Activated T-cell treated with anti-CD3 and anti-CD28 coated beads for 4 hours (primary cell): ENCODE measurements at places on chromosomes 6 and 20.

- no peak for DNase-seq
Measured at GRCh38 chr20:48574383-48574782, 253.4 kb downstream of the PREX1 start.

DNA sequence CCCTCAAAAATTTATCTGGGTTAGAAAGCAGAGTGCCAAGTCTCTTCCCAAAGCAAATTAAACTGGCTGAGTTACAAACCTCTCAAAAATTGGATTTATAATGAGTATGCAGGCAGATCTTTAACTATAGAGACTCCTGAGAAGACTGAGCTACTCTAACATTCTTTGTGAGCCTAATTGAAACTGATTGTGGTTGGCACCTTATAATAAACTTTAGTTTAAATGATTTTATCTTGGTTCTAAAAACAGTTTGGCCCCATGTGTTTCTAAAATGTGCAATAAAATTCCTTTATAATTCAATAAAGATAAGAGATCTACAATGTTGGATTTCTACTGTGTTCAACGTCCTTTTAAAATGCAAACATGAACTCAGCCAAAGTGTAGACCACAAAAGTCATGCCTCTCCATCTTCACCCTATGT lies 480.2 kb upstream of the RNF217 start:
- DNase-seq = no peak

DNA sequence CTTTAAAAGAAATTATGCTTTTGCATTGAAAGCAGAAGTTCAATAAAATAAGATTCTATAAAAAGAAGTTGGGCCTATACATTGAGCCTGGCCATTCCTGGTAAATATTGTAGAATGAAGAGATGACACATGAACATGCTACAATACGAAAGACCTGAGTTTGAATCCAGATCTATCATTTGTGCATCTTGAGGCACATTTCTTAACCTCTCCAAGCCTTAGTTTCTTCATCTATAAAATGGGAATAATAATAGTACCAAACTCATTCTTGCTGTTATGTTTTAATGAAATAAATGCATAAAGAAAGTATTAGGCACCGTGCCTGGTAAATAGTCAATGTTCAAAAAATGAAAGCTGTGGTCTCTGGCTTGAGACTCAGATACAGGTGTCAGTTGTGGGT lies 76.9 kb upstream of the PHACTR2 start:
- no peak for DNase-seq

GRCh38 chr6:3565291-3565690 lies 108.4 kb upstream of the SLC22A23 start:
- no peak for DNase-seq

- peak; percentile 38 for DNase-seq
Measured at GRCh38 chr20:51542033-51542570, 417 bp downstream of the NFATC2 start.

DNA sequence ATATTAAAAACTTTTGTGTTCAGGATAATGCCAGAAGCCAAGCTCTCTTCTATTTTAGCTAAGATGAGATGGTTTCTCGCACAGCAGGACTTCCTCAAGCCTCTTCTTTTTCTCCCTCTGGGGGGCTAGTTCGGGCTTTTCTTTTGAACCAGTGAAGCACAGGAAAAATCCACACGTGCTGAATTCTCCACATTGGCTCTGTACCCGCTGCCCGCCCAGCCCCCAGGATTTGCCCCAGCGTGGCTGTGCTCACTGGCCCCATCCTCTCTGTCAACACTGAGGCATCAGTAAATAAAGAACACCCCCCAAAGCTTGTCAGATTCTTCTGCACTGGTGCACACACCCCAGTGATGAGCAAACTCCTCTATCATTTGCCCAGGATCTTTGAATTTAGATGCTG lies 232.8 kb downstream of the ZNF217 start:
- DNase-seq = no peak

GRCh38 chr6:166307082-166308032 lies 835 bp downstream of the PRR18 start:
- DNase-seq = no peak

- DNase-seq = no peak
Measured at GRCh38 chr6:43758617-43759050, 11.4 kb upstream of the VEGFA start.

DNA sequence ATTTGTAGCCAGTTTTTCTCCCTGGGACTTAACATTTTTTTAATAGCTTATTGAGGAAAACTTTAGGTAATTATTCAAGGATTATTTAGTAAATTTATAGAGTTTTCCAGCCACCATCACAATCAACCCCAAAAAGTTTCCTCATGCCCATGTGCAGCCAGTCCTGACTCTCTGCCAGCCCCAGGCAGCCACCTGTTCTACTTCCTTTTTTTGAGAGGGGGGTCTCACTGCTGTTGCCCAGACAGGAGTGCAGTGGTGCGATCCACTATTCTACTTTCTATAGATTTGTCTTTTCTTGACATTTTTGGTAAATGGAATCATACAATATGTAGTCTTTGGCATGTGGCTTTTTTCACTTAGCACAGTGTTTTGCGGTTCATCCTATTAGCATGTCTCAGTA lies 200.1 kb downstream of the FARS2 start:
- no peak for DNase-seq

GRCh38 chr20:46204594-46205186 lies 86.6 kb downstream of the CD40 start:
- no peak for DNase-seq
